ENCODE measurements at places on chromosomes 1 and 21.

DNA sequence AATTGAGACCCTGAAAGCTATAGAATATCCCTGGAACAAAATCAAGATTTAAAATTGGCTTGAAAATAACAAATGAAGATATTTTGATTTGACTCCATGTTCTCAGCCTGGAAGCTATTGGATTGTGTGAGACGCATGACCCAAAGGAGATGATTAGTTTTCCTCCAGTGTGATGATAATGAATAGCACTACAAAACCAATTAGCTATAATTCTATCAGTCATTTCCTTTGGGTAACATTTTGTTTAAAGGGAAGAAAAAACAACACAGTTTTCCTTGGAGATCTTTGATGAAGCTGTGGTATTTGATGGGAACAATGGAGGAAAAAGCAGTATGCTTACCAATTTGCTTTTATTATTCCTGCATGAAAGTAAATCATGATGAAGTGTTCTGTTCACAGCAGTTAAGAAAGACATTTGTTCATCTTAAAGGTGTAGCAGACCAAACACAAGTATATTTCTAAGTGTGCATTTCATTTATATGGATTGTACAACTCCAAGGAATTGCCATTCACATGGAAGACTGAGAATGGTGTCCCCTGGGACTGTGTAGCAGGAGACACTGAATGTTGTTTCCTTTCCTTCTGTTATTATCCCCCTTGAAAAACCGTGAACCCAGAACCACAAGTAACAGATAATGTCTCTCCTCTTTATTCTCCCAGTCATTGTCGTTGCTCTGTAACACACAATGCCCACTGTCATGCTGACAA is 111.4 kb downstream of the CACHD1 start:
- DNase-seq = no peak

DNA sequence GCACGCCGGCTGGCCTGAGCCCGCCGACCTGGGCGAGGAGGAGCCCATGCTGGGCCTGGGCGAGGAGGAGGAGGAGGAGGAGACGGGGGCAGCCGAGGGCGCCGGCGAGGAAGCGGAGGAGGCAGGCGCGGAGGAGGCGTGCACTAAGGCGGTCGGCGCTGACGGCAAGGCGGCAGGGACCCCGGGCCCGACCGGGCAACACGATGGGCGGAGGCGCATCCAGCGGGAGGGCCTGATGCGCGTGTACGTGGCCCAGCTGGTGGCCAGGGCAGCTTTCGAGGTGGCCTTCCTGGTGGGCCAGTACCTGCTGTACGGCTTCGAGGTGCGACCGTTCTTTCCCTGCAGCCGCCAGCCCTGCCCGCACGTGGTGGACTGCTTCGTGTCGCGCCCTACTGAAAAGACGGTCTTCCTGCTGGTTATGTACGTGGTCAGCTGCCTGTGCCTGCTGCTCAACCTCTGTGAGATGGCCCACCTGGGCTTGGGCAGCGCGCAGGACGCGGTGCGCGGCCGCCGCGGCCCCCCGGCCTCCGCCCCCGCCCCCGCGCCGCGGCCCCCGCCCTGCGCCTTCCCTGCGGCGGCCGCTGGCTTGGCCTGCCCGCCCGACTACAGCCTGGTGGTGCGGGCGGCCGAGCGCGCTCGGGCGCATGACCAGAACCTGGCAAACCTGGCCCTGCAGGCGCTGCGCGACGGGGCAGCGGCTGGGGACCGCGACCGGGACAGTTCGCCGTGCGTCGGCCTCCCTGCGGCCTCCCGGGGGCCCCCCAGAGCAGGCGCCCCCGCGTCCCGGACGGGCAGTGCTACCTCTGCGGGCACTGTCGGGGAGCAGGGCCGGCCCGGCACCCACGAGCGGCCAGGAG is 7.2 kb upstream of the IBA57 start:
- DNase-seq = no peak

DNA sequence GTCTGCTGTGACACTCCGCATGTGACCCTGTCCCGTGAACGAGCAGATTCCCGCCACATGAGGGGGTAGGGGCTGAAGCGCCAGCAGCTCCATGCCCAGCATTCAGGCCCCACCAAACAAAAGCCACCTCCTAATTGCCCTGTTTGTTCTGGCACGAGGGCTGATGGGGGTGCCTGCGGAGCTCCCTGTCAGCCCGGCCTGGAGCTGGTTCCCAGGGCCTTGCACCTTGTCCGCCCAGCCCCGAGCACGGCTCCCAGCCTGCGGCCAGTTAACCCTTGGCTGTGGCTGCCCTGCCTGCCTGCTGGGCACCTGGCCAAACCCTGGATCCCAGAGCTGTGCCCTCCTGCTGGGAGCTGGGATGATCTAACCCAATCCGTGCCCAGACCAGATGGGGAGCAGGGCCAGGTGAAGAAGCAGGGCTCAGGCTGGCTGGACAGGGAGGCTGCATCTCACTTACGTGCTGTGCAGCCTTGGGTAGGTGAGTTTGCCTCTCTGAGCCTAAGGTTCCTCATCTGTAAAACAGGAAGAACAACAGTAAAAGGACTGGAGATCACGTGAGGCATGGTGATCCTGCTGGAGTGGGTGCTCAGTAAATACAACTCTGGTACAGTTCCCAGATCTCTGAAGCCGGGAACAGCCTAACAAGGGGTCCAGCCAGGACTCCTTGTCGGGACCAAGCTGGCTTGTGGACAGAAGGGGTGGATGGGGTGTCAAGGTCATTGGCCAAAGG is 110.9 kb upstream of the IFFO2 start:
- DNase-seq = no peak

DNA sequence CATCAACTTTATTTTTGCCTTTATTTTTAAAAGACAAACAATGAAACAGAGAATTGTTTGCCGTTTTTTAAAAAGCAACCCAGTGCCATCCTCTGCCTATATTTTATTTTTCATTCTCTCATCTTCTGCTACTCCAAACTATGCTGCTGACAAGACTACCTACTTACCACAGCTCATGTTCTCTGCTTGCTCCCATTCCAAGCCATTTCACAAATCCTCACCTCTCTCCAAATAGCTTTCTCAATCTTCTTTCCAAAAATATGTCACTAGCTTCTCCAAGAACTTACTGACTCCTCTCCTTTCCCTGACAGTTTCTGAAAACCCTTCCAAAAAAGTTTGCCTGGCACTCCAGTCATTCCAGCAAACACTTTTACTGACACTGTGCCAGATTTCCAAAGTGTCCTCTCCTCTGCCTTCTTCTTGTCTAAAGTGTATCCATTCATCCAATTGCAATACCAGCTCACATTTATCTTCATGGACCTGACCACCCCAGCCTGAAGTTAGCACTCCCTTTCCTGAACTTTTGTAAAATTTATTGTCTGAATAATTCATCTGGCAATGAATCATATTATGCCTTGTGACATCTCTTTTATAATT is 766.5 kb upstream of the B3GALT2 start:
- no peak for DNase-seq

DNA sequence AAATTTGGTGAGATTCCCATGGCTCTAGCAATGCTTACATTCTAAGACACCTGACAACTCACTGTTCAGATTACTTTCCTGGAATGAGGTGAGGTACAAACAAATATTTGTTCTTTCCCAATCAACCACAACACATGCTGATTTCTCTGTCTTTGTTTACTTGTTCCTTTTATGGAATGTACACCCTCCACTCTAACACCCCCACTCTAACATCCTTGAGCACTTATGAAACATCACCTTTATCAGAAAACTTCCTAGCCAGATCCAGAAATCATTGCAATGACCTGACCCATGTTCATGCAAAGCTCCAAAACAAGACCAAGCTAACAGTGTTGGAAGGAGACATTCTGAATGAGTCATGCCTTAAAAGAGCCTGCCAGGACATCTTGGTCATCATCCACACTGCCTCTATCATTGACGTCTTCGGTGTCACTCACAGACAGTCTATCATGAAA is 35.5 kb downstream of the HSD3B1 start:
- DNase-seq = no peak

GRCh38 chr1:119080586-119080985 is 59.9 kb downstream of the WARS2 start:
- peak; percentile 41 for DNase-seq

GRCh38 chr1:24688621-24689195 is 45.6 kb downstream of the SRRM1 start:
- no peak for DNase-seq

- DNase-seq = no peak
These were observed 149.3 kb upstream of the ETV3 start for GRCh38 chr1:157287462-157287861.

DNA sequence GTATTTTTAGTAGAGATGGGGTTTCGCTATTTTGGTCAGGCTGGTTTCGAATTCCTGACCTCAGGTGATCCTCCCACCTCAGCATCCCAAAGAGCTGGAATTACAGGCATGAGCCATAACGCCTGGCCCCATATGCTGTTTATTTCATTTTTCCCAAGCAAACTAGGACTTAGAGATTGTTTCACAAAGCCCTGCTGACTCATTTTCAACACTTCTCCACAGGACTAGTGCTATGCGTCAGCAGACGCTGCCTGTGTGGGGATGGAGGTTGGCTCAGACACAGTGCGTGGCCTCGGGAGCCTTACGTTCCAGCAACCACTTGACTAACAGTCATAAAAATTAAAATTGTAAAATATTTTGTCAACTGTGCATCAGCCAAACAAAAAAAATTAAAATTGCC is 22.7 kb downstream of the PKNOX1 start:
- peak; percentile 75 for DNase-seq

- DNase-seq = no peak
These were observed 61.4 kb downstream of the BRINP3 start for GRCh38 chr1:190416239-190416638.

GRCh38 chr21:31282095-31282709 is 61.9 kb downstream of the TIAM1 start:
- peak; percentile 15 for DNase-seq

DNA sequence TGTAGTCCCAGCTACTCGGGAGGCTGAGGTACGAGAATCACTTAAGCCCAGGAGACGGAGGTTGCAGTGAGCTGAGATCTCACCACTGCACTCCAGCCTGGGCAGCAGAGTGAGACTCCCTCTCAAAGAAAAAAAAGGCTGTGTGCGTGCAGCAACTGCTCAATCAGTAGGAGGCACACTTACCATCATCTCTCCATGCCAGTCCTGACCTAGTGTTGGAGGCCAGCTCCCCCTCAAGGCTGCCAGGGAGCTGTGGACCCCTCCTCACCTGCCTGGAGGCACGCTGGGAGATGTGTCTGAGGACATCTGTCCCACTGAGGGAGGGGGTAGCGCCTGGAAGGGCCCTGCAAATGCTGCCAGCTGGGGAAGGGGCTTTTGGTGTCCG is 11.9 kb downstream of the RPS6KA1 start:
- DNase-seq = no peak

DNA sequence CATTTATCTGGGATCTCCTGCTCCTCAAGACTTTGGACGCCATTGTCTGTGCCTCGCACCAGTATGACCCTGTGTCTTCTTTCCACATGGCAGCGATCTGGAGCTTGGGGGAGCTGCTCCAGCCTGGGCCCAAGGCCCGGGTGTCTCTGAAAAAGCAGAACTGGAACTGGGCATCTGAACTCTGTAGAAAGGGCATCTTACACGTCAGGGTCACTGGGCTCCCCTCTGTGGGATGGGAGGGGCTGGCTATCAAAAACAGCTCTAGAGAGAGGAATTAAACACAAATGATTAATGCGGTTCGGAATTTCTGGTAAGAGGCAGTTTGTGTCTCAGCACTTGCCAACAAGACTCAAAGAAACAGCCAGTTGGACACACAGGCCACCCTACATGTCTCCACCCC is 16.1 kb downstream of the FCRL1 start:
- DNase-seq = no peak

DNA sequence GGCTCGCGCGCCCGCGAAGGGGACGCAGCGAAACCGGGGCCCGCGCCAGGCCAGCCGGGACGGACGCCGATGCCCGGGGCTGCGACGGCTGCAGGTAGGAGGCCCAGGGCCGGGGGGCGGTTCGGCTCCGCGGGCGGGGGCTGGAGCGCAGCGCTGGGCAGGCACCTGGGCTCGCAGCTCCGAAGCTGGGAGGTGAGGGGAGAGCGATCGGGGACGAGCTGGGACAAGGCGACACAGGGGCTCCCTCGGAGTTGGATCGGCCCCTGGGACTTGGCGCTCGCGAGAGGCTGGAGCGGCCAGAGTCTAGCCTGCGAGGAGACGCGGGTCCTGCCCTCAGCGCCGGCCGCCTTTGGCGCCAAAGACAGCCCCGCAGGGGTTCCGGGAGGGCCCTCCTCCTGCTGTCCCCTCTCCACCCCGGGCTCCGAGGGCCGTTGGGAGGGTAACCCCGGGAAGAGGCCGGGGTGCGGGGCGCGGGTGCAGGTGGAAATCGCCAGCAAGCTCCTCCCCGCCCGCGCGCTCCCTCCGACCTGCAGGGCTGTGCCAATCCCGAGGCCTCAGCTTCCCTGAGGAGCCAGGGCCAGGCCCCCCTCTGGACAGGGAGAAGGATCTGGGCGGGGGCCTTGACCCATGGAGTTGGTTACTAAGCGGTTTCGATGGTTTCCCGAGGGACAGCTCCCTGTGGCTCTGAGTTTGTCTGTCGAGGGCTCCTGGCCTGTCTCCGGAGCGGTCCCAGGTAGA is 401 bp downstream of the TP73 start:
- DNase-seq = no peak

DNA sequence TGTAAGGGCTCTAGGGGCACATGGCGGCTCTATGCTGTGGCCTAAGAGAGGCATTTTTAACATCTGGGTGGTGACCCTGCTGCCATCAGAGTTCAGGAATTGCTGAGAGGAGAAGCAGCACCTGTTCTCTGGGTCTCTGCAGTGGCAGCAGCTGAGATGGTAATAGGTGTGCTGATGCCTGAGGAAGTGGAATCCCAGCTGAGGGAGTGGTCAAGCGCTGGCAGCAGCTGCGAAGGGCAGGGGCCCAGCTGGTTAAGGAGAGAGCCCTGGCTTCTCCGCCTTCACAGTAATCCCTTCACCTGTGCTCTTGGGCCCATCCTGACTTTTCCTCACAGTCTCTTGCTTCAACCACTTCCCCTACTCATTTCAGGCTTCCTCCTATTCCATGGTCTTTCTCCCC is 39.8 kb downstream of the GJA5 start:
- DNase-seq = no peak

DNA sequence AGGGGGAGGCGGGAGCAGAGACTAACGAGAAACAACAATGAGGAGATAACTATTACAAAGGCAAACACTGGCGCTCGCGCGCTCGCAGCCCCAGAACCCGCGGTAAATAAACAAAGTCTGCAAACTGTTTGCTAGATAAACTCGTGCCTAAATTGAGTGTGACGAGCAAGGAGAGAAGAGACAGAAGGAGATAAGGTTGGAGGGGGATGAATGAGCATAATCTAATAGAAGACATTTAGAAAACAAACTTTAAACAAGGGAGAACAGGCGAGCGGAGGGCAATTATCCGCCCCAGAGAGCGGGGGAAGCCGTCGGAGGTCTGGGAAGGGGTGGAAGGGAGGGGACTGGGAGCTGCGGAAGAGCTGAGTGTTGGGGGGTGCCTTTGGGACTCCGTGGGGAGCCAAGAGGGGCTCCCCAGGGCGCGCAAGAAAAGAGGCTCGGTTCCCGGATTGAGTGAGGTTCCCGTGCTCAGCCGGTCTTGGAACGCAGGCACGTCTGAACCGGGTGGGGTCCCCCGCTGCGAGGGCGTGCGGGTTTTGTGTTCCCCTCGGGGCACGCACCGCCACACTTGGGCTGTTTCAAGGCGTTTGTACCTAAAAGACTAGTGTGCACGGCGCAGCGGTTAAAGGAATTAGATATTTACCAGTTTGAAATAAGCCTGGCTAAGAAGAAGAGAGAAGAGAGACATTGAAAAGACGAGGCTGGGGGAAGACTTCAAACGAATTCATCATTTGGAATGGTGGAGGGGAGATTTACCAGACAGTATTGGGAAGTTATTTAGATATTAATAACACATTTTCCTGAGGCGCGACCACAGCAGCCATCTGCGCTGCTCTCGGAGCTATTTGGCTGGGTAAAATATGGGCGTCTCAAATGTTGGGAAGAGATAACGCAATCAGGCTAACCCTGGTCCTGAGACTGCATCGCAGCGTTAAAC is 10.6 kb downstream of the PAX7 start:
- DNase-seq = no peak

All from HFF-Myc (cell line).